ENCODE measurements at places on chromosomes 1 and 21.

DNA sequence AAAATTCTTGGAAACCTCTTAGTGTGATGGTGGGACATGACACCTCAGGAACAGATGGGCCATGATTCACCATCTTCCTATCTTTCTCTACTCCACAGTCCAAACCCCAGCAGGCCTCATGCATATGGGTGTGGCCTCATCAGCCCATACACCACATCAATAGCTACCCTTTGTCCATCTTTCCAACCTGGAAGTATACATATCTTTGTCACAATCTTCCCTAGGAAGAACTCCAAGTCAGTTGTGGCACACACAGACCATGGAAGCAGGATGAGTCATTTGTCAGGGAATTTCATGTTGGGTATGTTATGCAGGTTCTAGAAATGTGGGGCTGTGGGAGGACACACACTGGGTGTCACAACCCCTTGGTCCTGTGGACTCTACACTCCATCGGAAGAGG lies 30.5 kb upstream of the CLCA4 start:
- no peak for DNase-seq

DNA sequence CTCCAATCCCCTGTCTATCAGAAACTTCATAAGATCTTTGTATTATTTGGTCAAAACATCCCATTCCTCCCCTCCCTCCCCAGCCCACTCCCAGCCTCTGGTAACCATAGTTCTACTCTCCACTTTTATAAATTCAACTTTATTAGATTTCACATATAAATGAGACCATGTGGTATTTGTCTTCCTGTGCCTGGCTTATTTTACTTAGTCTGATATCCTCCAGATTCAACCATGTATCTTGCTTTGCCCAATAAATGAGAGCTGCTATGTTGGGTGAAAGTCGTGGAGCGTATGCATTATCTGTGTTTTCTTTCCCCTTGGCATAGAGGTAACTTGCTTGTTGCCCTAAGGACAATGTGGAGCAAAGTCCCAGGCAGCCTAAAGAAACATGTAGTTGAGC lies 28.5 kb upstream of the CHRM3 start:
- DNase-seq: no peak

DNA sequence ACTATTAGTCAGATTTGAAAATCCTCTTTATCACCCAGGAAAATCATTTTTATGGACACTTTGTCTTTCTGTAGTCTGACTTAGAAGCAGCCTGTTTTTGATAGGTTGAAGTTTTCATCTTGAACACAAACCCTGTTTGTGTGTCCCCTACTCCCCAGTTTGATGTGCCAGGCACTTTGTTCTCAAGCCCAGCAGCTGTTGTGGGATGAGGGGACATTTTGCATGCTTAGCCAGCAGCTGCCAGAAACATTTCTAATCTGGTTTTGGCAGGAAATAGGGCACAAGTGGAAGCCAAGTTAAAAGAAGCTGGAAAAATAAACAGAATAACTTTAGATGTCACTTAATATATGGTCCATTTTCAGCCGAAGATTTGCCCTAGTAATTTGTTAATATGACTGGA lies 29.9 kb downstream of the ACTN2 start:
- DNase-seq: no peak

DNA sequence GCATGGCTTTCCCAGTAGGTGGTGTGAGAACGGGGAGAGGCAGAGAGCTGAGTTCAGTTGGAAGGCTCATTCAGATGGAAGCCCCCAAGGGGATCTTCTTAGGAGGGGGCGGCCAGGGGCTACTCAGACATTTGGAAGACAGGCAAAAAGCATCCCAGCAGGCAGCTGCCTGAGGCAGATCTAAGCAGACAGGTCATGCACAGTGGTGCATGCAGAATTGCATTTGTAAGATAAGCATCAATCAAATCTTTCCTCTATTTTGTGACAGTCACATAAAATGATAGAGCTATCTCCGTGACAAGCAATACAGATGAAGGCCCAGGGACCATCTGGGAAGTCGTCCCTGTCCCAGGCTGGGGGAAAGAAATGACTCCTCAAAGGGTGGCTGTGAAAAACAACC lies 3.8 kb downstream of the RAB3B start:
- DNase-seq: no peak

- DNase-seq: no peak
Measured at GRCh38 chr1:240591078-240591477, 20.9 kb downstream of the GREM2 start.

- DNase-seq: no peak
Measured at GRCh38 chr1:115428676-115429075, 90.6 kb upstream of the NGF start.

DNA sequence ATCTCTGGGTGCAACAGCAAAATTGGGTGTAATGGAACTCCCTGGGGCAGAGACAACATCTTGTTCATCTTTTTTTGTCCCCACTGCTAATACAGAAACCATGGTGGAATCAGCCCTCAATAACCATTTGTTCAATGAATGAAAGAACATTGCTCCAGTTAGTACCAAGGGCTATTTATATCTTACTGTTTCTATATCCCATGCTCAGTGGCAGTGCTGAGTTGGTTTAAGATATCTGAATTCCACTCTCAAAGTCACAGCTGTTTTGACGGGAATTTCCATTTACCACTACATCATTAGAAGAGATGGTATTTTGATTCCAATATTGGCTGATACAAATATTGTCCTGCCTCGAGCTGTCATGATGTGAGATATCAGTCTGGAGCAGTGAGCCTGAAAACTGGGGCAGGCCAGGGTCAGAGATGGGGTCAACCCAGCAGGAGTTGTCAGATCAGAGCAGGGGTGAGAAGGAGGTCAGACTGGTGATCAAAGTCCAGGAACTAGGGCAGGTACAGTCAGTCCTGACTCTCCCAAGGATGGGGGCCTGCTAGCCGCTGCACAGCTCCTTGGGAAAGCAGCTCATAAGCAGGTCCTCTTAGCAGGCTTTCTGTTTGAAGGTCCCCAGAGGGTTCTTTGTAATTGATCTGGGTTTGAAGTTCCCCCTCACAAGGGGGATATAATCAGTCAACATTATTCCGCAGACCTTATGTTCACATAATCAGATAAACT lies 5.8 kb upstream of the PHC2 start:
- no peak for DNase-seq

DNA sequence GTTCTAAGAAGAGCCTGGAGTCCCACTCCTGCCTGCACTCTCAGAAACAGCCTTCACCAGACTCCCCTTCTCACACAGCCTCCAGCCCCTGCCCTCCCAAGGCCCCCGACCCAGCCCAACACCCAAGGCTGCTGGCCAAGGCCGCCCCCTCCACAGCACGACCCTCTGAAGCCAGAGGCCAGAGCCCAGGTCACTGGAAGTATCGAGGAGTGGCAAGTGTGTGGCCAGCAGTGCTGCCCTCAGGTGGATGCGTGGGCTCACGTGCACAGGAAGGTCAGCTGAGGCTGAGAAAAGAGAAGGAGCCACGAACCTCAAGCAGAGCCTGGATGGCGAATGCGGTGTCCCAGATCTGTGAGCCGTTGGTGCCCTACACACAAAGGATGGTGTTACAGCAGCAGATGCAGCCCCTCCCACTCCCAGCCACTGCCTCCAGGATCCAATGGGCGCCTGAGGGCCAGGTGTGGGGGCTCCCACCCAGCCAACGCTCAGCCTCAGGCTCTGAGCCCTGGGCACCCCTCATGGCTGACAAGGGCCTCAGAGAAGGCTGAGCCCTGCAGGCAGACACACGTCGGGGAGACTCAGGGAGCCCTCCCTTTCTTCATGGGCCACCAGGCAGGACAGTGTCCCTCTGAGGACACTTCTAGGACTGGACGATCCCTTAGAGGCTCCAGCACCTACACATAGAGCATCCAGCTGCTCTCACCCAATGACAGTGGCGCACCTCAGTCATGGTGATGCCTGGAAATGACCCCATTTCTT lies 18.0 kb downstream of the LSS start:
- no peak for DNase-seq

- no peak for DNase-seq
Measured at GRCh38 chr1:246404078-246404477, 103.0 kb downstream of the SMYD3 start.

DNA sequence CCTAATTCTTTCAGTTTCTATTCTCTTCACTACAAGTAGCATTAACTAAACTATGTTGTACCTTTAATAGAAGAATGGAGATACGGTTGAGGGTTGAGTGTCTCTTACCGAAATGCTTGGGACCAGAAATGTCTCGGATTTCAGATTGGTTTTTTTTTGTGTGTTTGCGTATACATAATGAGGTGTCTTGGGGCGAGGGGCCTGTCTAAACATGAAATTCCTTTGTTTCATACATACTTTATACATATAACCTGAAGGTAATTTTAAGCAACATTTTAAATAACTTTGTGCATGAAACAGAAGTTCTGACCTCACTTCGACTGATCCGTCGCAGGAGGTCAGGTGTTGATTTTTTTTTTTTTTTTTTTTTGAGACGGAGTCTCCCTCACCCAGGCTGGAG lies 36.3 kb upstream of the MYOCOS start:
- no peak for DNase-seq

DNA sequence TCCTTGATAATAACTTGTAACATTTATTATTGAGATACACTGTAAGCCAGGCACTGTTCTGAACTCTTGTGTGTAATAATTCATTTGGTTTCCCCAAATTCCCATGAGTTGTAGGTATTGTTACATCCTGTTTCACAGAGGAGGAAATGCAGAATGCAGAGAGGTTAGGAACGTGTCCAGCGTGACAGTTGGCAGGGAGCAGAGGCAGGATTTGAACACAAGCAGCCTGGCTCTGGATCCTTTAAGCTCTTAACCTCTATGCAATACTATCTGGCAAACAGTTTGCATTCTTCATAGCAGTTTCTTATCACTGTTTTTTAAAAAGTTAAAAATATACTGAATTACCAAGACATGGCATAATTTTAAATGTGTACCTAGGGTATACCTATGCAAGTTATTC lies 30.5 kb downstream of the EEIG2 start:
- DNase-seq: no peak

DNA sequence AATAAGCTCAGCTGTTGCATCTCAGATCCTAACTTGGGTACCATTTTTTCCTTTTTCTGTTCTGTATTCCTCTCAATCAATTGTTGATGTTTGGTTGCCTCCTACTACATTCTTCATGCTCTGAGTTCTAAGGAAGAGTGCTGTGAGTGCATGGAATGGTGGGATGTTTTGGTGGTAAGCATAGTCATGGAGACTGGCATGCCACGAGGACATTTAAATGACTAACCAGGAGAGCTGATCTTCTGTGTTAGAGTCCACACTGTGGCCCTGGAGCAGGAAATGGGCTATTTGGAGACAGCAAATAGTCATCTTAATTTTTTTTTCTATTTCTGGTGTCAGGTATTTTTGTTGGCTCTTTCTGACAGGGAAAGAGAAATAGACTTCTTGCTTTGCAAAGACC lies 69.5 kb upstream of the HSD17B7 start:
- DNase-seq: no peak

DNA sequence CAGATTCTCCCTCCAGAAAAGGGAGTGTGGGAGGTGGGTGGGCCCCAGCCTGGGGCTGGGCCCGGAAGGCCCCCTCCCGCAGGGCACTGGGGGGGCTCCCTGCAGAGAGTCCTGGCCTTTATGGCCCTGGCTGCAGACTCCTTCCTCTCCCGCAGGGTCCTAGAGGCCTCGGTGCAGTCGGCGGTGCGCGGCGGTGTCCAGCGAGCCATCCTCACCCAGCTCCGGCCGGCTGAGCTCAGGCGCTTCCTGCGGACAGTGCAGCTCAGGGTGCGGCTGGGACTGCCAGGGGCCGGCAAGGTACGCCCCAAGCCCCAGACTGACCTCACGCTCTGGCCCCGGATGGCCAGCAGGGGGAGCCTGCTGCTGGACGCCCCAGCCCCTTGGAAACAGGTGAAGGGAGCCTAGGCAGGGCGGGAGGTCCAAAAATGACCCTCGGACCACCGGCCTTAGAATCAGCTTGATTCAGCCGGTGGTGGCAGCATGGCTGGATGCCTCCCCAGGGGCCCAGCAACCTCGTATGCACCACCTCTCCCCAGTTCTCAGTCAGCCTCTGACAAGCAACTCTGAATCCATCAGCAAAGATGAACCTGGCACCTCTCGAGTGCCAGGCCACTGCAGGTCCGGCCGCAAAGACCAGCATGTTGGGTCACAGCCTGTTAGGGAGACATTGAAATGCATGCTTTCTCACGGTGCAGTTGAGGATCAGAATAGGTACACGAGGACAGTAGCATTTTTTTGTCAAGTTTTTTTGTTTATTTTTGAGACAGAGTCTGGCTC lies 20.6 kb downstream of the MTHFR start:
- peak; percentile 38 for DNase-seq

DNA sequence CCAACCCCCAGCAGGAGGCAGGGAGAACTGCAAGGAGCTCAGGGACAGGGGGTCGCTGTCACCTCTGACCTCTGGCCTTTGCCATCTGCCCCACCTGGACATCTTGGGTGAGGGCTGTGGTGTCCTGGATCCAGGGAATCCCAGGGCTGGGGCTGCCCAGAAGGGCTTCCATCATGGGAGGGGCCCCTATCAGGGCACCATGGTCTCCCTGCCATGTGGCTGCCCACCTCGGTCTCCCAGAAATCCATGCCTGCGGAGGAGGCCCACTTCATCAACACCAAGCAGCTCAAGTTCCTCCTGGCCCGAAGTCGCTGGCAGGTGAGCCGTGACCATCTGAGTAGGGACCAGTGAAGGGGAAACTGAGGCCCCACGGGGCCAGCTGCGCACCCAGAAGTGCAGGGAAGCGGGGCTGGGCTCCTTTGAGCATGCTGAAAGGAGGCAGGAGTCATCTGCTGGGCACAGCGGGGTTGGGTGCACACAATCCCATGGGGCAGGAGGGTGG lies 36.1 kb downstream of the TRIM11 start:
- no peak for DNase-seq

- DNase-seq: no peak
Measured at GRCh38 chr1:219247441-219247840, 73.8 kb downstream of the LYPLAL1 start.

- no peak for DNase-seq
Measured at GRCh38 chr1:1198423-1199140, 7.8 kb downstream of the TNFRSF18 start.

GRCh38 chr1:158058237-158058985 lies 65.0 kb downstream of the KIRREL1 start:
- no peak for DNase-seq

Measured in stimulated activated CD4-positive, alpha-beta T cell treated with anti-CD3 and anti-CD28 coated beads, Interleukin-4, amount 100 ng/mL, for 48 hours (primary cell).